Activated T-helper 1 cell treated with anti-CD3 and anti-CD28 coated beads, Interleukin-2, amount 50 U/mL, for 16 hours (primary cell): ENCODE measurements at places on chromosomes 12 and 14.

GRCh38 chr12:104865080-104865479, 93.0 kb downstream of the SLC41A2 start:
- no peak for DNase-seq

DNA sequence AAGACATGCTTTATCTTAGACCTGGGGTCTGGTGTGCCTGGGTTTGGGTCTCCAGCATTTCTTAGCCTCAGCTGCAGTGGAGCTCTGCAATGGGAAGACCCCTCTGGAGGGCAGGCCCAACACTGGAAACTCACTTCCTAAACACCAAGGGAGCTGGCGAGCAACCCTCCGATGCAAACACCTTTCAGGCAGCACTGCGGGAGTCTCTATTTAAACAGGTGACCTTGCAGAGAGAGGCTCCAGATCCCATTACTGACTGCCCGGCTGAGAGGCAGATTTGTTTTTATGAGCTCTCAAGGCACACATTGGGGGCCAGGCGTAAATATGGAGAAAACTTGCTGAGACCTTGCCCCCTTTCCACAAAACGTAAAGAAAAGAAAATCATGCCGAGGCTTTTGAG, 195.5 kb downstream of the PAX9 start:
- no peak for DNase-seq

DNA sequence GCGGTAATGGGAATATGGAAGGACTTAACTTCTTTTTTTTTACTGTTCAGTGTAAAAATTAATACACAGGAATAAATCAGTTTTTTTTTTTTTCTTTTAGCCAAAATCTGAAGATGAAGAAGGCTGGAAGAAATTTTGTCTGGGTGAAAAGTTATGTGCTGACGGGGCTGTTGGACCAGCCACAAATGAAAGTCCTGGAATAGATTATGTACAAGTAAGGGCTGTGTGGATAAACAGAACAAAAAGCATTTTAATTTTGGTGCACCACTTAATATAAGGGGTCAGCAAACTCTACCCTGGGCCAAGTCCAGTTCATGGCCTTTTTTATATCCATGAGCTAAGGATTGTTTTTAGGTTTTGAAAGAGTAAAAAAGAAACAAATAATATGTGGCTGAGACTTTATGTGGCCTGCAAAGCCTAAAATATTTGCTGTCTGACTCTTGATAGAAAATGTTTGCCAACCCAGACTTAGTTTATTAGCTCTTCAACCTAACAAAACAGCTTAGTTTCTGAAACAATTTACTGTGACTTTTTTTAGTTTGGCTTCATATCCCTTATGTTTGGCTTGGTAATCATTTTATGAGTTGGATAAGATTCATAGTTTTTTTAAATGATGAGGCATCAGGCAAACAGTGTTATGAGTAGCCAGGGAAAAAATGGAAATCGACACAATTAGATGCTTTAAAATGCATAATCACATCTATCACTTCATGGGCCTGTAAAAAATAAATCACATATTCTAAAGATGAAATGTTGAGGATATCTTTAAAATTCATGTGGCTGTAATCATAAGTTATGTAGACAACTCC, 8.4 kb downstream of the GEMIN2 start:
- no peak for DNase-seq

GRCh38 chr14:66117600-66117999, 368.6 kb upstream of the CCDC196 start:
- DNase-seq = no peak

GRCh38 chr12:115953031-115953430, 324.5 kb downstream of the MED13L start:
- DNase-seq = no peak

GRCh38 chr12:28027328-28027727, 54.8 kb upstream of the PTHLH start:
- no peak for DNase-seq

GRCh38 chr14:69153873-69154270, 953 bp upstream of the DCAF5 start:
- DNase-seq = no peak
